CD4-positive, alpha-beta T cell treated with Interleukin-17A for 1 hour (primary cell): ENCODE measurements at places on chromosomes 6 and 20.

GRCh38 chr6:97842521-97842920 is 559.5 kb upstream of the MMS22L start:
- DNase-seq: no peak

GRCh38 chr20:46661659-46662058 is 10.4 kb upstream of the SLC13A3 start:
- no peak for DNase-seq

DNA sequence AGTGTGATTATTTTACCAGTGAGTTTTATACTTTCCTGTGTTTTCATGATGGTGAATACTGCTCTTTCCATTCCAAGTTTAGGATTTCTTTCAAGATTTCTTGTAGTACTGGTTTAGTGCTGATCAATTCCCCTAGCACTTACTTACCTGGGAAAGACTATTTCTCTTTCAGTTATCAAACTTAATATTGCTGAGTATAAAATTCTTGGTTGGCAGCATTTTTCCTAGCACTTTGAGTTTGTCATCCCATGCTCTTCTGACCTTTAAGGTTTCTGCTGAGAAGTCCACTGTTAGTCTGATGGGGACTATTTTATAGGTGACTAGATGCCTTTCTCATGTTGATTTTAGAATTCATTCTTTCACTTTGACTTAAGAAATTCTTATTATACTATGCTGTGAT is 842.8 kb upstream of the CITED2 start:
- no peak for DNase-seq

DNA sequence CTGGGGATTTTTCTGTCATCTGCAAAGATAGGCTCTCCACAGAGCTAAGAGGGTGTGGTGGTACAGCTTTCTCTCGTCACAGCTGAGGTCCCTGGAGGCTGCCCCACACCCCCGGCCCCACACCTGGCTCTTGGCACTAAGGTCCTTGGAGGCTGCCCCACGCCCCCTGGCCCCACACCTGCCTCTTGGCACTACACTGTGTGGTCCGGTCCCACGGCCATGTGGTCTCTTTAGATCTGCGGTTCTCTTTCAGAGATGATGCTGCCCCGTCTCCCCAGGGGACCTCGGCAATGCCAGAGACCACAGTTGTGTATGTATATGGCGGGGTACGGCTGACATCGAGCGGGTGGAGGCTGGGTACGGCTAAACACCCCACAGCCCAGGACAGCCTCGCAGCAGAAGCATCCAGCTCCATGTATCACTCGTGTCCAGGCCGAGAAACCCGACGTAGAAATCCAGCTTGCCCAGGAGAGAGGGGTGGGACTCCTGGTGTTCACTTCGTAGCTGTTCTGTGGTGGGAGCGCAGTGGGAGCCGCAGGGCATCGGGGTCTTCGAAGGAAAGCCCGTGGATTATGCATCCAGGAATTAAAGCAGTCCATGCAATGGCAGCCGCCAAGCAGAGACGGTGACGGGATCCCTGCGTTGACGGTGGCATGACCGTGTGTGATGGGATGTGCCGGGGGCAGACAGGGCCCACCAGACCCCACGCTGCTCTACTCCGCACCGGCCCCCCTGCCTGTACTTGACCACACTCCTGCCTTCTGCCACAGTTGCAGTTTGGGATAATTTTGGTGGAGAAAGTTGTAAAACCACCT is 292.1 kb downstream of the CDH4 start:
- DNase-seq: no peak

DNA sequence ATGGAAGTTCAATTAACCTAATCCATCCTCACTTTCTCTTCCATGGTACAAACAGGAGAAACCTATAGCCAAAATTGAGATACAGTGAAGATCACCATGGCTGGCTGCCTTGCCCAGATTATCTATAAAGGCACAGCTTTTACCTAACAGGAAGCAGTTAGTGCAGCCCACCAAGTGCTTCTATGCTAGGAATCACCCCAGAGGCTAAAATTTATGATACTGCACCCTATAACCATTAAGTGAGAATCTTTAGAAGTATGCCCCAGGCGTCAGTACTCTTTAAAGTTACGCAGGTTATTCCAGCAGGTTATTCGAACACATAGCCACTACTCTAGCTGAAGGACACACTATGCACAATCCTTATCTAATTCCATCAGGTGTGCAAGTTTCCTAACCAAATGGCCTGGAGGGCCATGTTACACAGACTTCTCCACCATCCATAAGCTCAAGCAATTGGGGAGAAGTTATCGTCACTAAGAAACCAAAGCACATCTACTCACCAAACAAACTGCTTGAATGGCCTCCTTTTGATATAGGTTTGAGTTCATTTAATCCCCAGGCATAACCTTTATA is 43.1 kb downstream of the MAN1A1 start:
- DNase-seq: no peak

DNA sequence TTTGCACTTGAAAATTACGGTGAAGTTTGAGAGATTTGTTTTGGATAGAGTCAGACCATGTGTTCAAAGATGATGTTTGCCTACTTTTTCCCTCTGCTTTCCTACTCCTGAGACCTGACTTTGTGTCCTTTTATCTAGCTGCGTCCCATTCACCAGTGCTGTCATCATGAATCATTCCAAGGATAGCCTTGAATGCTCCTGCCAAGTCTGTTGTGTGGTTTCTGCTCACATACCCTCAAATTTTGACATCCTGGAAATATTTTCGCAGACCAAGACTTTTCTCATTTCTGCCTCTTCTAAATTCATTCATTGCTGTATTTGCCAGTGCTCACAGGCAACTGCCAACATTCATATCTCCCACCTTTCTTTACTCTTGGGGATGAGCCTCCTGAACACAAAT is 175.9 kb upstream of the SCGN start:
- no peak for DNase-seq

DNA sequence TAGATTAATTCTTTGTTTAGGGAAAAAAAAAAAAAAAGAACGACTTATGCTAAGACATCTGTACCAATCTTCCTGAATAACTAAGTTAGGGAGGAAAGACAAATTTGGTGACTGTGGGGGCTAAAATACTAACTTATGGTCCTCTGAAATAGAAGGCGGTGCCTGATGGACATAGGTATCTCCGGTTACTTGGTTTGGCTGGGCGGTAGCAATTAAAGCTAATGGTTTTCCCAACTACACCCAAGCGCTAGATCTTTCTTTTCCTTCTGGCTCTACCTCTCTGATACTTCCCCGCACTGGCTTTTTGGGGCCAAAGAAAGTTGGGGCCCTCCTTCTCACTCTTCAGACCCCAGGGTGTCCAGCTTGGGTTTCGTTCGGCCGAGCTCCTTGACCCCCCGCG is 1.0 kb upstream of the RBM24 start:
- DNase-seq: no peak

- DNase-seq: no peak
Observed at GRCh38 chr20:29878281-29878741, 1379.2 kb upstream of the DEFB115 start.

- no peak for DNase-seq
Observed at GRCh38 chr6:14571746-14572145, 454.2 kb downstream of the CD83 start.

GRCh38 chr6:142926177-142926493 is 18.8 kb downstream of the HIVEP2 start:
- no peak for DNase-seq

GRCh38 chr6:89239338-89239737 is 22.2 kb upstream of the GABRR1 start:
- DNase-seq: peak; percentile 51

DNA sequence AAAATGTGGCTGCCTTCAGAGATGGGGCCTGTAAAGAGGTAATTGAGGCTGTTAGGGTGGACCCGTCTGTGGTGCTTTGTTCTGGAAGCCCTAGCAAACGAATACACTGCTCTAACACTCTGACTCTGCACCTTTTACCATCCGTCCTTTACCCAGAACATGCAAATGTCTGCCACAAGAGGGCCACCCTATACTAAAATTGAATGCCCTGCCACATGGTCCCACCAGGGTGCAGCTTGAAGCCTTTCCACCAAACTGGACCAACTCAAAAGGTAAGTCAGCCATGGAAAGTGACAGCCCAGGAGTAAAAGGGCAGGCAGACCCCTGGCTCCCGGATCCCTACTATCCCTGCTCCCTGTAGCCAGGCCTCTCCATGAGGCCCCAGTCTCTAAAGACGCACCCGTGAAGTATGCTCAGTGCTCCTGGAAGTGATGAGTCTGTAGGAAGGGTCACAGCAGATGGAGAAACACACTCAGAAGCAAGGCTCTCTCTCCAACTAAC is 5.8 kb upstream of the BFSP1 start:
- DNase-seq: peak; percentile 82

- DNase-seq: no peak
Observed at GRCh38 chr20:19466206-19466928, 253.9 kb downstream of the SLC24A3 start.

DNA sequence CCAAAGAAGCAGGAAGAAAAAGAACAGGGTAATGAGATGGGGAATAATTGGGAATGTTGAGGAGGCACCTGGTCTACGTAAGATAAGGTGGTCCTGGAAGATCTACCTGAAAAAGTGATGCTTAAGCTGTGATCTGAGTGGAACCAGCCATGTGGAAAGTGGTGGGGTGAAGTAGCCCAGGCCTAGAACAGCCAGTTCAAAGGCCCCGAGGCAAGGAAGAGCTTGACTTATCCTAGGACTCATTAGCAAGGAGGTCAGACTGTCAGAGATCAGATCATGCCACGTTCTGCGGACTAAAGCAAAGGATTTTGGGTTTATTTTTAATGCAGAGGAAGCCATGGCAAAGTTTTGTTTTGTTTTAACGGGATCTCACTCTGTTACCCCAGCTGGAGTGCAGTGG is 5.1 kb downstream of the SYCP2L start:
- DNase-seq: no peak

DNA sequence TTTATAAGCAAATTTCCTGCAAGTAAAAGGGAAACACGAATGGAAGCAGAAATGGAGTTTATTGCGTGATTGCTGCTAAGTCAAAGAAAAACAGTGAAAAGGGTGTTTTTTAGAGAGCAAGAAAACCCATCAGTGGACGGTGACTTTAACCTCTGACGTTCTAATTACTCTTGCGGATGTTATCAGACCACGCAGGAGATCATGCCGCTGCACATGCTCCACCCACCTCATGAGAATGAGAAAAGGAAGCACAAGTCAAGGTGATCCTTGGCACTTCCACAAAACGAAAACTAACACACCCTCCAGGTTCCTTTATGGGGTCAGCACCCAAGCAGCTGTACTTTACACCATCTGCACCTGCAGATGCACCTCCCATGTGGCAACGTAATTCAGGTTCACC is 45.0 kb downstream of the LYRM4 start:
- no peak for DNase-seq

GRCh38 chr20:45055056-45055455 is 45.9 kb downstream of the KCNS1 start:
- no peak for DNase-seq

DNA sequence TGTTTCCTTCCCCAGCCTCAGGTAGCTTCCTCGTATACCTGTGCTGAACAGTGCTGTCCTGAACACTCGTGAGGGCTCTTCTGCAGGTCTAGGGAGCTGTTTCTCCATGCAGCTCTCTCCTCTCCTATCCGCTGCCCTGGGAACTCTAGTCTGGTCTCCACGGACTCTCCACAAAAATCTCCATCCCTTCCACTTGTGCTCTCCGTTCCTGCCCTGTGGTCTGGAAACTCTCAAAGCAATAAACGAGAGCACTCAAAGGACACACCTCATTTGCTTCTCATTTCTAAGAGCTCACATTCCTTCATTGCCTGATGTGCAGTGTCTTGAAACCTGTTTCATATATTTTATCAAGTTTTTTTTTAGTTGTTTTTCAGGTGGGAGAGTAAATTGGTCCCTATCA is 235.9 kb upstream of the RGS17 start:
- no peak for DNase-seq

GRCh38 chr20:5843054-5843592 is 92.9 kb downstream of the SHLD1 start:
- peak; percentile 67 for DNase-seq

DNA sequence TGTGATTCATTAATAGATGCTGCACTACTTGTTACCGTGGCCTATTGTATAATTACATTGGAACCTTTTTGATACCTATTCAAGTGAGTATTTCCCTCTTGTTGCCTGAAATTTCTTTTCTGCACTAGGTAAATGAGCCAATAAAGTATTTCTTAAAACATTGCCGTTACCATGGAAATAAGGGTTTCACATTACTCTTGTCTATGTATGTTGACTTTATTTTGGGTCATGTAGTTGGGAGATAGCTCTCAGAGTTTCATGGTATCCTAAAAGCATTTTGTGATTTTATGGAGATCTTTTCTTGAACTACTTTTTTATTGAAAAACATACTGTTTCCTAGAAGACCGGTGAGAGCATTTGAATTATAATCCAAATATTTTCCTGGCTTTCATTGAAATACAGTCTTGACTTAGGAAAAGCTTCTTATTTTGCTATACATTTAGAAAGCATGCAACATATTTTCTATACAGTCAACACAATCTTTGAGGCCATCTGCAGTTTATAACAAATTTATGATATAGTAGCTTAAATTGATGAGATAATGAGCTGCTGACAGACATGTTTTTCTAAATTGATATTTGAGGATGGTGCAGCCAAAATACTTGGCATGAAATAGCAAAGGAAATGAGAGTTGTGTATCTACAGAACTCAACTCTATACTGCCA is 650.4 kb downstream of the RFPL4B start:
- no peak for DNase-seq

DNA sequence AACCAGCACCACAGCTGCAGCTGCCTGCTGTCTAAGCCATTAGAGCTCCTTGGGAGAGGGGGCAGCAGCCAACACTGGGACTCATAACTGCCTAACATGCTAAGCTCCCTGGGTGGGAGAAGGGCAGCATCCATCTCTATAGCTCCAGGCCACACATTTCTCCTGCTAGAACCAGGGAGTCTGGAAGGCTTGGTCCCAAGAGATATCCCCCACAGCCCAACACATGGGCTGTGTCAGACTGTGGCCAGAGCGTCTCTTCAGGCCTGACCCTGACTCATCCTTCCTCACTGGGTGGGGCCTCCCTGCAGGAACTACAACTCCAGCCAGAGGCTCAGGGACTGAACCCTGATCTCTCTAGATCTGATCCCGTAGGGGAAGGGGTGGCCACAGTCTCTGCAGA is 411.1 kb downstream of the HDGFL1 start:
- DNase-seq: no peak

GRCh38 chr6:49072146-49072545 is 390.9 kb downstream of the MMUT start:
- DNase-seq: no peak

DNA sequence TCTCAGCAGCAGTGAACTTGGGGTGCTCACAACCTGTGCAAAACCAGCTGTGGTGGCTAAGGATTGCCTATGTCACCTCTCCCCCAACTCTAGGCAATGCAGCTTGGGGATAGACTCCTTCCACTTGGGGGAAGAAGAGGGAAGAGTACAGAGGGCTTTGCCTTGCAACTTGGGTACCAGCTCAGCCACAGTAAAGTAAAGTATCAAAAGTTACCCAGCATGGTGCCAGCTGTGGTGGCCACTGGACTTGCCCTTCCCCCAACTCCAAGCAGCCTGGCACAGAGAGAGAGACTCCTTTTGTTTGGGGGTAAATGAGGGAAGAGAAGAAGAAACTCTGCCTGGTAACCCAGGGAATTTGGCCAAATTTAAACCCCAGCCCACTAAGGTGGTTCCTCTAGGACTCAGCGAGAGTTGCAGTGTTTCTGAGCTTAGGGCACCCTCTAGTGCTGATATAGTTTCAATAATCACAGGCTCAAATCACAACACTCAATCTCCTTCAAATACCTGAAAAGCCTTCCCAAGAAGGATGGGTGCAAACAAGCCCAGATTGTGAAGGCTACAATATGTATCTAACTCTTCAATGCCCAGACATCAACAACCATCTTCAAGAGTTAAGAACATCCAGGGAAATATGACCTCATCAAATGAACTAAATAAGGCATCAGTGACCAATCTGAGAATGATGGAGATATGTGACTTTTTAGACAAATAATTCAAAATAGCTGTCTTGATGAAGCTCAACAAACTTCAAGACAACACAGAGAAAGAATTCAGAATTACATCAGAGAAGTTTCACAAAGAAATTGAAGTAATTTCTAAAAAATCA is 7.6 kb upstream of the DEFB129 start:
- no peak for DNase-seq
